ENCODE measurements at places on chromosomes 6 and 20.

- no peak overlapping the region for H3K27ac ChIP-seq
- no peak for DNase-seq
- no peak overlapping the region for H3K4me3 ChIP-seq
- H3K4me1 ChIP-seq: peaks cover 3% of the 10 kb centered on the region
These were observed 9.9 kb downstream of the BLOC1S5 start for GRCh38 chr6:8054276-8054675.

DNA sequence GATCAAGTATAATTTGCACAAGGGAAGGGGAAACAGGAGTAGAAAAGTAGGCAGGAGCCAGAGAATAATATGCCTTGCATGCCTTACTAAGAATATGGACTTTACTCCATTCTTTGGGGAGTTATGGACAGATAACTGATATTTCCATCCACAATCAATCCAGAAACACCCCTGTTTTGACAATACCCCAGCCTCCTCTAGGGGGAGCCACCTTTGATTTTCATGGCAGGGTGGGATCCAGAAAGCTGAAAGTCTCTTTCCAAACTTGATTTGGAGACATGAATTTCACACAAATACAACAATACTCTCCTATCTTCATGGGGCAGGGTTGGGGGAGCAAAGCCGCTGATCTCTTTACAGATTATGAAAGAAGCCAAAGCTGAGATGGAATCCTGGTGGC is 404.1 kb downstream of the FOXA2 start:
- no peak overlapping the region for H3K27ac ChIP-seq
- no peak overlapping the region for H3K4me3 ChIP-seq
- H3K36me3 ChIP-seq: no peaks in the 10 kb centered on the region
- no peaks in the 10 kb centered on the region for H3K27me3 ChIP-seq

GRCh38 chr6:14719270-14719669 is 526.6 kb upstream of the JARID2 start:
- DNase-seq: no peak
- H3K36me3 ChIP-seq: no peaks in the 10 kb centered on the region
- H3K4me1 ChIP-seq: peaks cover 36% of the 10 kb centered on the region
- peak overlapping the region; percentile 26 for H3K4me3 ChIP-seq

DNA sequence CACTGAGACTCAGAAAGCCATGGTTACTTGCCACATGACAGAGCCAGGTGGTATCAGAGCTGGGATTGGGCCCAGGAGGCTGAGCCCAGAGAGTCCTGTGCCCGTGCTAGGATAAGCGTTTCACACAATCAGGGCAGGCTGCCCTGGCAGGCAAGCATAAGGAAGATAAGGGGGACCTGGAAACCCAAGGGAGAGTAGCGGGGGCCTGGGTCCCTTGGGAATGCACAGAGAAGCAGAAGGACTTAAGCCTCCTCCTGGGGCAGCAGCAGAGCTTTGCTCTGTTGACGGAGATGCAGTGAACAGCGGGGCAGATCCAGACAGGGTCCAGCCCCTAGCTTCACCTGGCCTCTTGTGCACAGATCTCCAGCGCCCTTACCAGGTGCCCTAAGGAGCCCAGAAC is 8.7 kb downstream of the TRIB3 start:
- H3K36me3 ChIP-seq: peaks cover 23% of the 10 kb centered on the region
- no peak overlapping the region for H3K4me3 ChIP-seq
- DNase-seq: no peak
- H3K27me3 ChIP-seq: no peaks in the 10 kb centered on the region
- no peak overlapping the region for H3K27ac ChIP-seq

GRCh38 chr6:83962582-83962981 is 71.0 kb upstream of the MRAP2 start:
- H3K4me1 ChIP-seq: no peaks in the 10 kb centered on the region
- DNase-seq: no peak
- H3K27me3 ChIP-seq: no peaks in the 10 kb centered on the region
- no peak overlapping the region for H3K27ac ChIP-seq
- peaks cover 6% of the 10 kb centered on the region for H3K36me3 ChIP-seq
- H3K4me3 ChIP-seq: no peak overlapping the region

GRCh38 chr6:37202788-37203491 is 33.0 kb downstream of the PIM1 start:
- no peaks in the 10 kb centered on the region for H3K27me3 ChIP-seq
- DNase-seq: no peak
- peaks cover 8% of the 10 kb centered on the region for H3K36me3 ChIP-seq
- H3K4me1 ChIP-seq: peaks cover 33% of the 10 kb centered on the region

- peaks cover 47% of the 10 kb centered on the region for H3K27me3 ChIP-seq
- no peak overlapping the region for H3K4me3 ChIP-seq
- H3K27ac ChIP-seq: no peak overlapping the region
- peaks cover 2% of the 10 kb centered on the region for H3K4me1 ChIP-seq
- H3K36me3 ChIP-seq: no peaks in the 10 kb centered on the region
These were observed 220.4 kb upstream of the ARID1B start for GRCh38 chr6:156556811-156557210.

DNA sequence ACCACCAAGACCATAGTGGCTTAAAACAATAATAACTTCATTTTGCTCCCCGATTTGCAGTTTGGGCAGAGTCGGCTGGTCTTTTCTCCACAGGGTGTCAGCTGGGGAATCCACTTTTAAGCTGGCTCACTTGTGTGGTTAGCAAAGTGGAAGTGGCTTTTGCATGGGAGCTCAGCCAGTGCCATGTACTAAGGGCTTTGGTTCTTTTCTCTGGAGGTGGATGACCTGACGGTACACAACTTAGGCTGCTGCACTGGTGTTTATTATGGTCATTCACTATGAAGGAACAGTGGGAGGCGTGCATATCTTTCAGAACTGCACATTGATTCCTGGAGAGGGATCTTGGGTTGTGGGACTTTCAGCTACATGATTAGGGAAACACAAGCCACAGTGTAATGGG is 141.0 kb downstream of the OR2B2 start:
- DNase-seq: no peak
- H3K4me3 ChIP-seq: no peak overlapping the region
- H3K27ac ChIP-seq: no peak overlapping the region
- H3K27me3 ChIP-seq: peaks cover 29% of the 10 kb centered on the region
- H3K36me3 ChIP-seq: no peaks in the 10 kb centered on the region
- H3K4me1 ChIP-seq: peaks cover 8% of the 10 kb centered on the region

DNA sequence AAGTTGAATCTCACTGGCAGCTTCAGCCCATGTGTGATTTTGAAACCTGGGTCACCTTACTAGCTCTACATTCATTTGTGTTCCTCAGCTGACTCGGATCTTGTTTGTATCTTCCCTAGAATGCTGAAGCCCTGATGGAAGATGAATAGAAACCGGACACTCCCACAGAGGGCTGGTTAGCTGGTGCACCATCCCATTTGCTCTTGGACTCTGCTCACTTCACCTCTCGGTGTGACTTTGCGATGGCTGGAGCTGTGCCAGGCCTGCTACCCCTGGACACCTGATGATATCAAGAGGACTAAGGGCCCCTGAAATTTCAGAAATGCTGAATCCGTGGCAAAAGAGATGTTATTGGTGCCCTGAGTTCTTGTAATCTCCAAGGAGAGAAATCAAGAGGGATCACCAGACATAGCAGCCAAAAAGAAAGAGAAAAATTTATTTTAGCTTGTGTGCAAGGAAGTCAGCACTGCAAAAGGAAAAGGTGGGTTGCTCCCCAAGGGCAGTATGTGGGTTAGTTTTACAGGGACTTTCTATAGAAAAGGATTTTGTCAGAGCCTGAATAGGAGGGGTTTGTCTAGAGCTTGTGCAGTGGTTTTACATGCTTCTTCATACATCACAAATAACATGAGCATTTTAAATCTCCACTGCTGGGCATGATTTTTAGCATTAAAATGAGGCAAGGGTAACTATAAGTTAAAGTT is 426.3 kb upstream of the NOX3 start:
- H3K4me3 ChIP-seq: no peak overlapping the region
- H3K36me3 ChIP-seq: no peaks in the 10 kb centered on the region
- H3K4me1 ChIP-seq: no peaks in the 10 kb centered on the region
- no peak for DNase-seq
- H3K27ac ChIP-seq: no peak overlapping the region

All from effector memory CD8-positive, alpha-beta T cell (primary cell).